ENCODE measurements at places on chromosomes 3 and 15. TPM values are rescaled to one million over a fixed set of nuclear protein-coding genes. Genes with fewer than 3 reads are reported as not detected.

GRCh38 chr15:53378096-53378800 is 381.2 kb downstream of the WDR72 start:
- DNase-seq: no peak

DNA sequence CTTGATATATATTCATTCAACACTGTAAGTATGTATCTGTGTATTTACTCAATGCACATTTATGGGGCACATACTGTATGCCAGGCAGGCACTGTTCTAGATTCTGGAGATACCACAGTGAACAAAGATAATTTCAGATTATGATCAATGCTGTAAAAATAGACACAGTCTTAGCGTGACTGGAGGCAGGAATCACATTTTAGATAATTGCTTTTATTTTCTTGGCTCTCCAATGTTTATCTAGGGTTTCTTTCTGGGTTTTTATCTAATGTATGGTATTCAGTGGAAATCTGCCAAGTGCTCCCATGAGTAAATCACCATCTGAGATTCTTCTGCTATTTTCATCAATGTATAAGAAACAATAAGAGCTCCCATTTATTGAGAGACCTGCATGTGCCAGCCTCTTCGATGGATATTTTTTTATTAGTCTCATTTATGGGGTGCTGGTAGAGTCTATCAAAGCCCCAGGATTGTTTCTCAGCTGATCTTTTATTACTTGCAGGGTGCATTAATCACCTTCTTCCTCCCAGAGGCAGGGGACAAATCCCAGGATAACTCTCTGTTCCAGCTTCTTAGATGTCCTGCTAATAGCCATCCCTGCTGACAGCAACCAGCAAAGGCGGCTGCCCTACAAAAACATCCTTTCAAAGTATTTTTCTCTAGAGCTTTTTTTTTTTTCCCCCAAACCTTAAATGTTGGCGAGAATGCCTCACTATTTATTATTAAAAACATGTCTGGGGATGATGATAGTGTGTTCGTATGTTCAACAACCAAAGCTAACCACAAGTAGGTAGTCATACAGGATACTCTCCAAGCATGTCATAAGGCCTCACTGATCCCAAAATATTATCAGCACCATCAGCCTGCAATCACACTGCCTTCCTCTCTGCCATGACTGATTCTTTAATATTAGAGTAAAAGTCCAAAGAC is 331.0 kb upstream of the RASGRP1 start:
- DNase-seq: no peak

DNA sequence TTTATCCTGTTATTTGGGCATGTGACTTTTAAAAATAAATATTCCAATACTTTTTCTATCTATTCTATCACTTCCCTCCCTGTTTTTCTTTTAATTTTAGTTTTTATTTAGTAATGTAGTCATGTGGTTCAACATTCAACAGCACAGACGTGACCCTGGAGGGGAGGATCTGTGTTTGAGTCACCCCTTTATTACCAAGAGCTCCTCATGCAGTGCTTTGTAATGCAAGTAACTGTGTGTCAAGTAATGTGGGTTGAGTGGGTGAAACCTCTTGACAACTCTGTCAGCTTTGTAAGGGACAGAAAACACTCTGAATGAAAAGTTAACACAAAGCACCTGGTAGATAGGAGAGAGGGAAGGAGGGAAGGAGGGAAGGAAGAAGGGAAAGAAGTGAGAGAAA is 89.7 kb upstream of the FGF12 start:
- DNase-seq: no peak

DNA sequence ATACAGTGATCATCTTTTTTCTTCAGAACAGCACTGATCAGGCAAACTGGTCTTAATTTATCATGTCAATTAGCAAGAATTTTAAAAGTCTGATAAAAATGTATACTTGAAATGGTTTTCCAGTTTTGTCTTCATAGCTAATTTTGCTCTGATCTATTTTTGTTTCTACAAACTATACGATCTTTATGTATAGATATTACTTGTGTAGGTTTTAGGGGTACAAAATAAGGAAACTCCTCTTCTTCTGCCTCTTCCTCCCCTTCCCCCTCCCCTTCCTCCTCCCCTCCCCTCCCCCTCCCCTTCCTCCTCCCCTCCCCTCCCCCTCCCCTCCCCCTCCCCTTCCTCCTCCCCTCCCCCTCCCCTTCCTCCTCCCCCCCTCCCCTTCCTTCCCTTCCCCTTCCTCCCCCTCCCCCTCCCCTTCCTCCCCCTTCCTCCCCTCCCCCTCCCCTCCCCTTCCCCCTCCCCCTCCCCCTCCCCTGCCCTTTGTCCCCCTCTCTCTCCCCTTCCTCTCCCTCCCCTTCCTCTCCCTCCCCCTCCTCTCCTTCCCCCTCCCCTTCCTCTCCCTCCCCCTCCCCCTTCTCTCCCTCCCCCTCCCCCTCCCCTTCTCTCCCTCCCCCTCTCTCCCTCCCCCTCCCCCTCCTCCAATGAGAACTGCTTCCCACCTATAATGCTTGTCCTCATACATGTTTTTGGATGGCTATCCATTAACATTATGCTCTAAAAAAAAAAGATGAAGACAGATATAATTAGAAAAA is 110.0 kb downstream of the PIK3R4 start:
- DNase-seq: no peak

DNA sequence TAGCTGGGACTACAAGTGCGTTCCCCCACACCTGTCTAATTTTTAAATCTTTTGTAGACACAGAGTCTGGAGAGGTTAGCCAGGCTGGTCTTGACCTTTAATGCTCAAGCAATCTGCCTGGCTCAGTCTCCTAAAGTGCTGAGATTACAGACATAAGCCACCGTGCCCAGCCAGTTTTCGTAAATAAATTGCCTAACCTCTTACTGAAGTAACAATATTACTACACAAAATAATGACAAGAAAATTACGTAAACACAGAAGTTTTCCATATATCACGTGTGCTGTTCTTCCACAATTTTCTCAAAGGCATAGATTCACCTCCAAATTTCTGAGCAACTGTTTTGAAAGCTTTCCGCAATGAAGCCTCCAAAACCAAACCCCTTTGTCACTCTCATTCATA is 58.1 kb upstream of the PROK2 start:
- no peak for DNase-seq

- peak; percentile 55 for DNase-seq
These were observed 490 bp downstream of the TOMM70 start for GRCh38 chr3:100400419-100400779.

DNA sequence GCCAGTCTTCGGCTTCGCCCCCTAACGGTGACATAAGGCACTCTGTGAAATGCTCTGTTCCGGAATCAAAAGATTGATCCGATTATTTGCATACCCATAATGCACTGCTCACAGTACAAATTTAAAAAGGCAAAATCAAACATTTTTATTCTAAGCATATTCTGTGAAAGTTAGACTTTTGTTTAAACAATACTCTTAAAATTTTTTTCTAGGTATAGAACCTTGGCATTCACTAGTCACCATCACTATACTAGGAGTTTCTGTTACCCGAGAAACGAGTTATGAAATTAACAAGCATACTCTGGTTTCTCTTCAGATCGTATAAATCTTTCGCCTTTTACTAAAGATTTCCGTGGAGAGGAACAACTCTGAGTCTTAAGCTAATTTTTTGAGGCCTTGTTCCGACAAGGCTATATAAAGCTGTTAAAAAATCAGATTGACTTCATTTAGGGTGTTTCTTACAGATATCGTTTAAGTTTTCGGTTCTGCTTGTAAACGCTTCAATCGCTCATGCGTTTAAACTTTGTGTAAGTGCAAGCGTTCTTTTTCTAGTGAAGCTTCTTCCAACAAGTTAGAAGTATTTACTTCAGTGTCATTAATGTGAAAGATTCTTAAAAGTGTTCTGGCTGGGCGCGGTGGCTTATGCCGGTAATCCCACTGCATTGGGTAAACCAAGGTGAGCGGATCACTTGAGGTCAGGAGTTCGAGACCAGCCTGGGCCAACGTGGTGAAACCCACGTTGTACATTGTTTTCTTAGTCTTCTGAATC is at the start of gene RNU5B-1:
Gene RNU5B-1, plus strand, starts transcription at position 297 of the 769 bp plus-strand sequence.
- DNase-seq: peak; percentile 68

DNA sequence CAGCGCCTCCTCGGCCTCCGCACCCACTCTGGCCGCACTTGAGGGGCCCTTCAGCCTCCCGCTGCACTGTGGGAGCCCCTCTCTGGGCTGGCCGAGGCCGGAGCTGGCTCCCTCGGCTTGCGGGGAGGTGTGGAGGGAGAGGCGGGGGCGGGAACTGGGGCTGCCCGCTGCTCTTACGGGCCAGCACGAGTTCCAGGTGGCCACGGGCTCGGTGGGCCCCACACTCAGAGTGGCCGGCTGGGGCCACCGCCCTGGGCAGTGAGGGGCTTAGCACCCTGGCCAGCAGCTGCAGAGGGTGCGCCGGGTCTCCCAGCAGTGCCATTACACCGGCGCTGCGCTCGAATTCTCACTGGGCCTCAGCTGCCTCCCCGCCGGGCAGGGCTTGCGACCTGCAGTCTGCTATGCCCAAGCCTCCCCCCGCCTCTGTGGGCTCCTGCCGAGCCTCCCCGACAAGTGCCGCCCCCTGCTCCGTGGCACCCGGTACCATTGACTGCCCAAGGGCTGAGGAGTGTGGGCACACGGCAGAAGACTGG is 167.1 kb upstream of the PLSCR5 start:
- DNase-seq: no peak

The CFAP20DC gene
- total RNA-seq: 4.2 TPM

The GOLGA8K gene
- total RNA-seq: 0.31 TPM

The TASOR gene
- 42.7 TPM for total RNA-seq

The NAA50 gene
- total RNA-seq: 76.7 TPM

The SI gene
- total RNA-seq: not detected

Data from endothelial cell (in vitro differentiated cells).